Skeletal muscle cell (primary cell): ENCODE measurements at places on chromosomes 12 and 14.

GRCh38 chr14:58535044-58535443, 102.7 kb upstream of the DACT1 start:
- no peak for DNase-seq

DNA sequence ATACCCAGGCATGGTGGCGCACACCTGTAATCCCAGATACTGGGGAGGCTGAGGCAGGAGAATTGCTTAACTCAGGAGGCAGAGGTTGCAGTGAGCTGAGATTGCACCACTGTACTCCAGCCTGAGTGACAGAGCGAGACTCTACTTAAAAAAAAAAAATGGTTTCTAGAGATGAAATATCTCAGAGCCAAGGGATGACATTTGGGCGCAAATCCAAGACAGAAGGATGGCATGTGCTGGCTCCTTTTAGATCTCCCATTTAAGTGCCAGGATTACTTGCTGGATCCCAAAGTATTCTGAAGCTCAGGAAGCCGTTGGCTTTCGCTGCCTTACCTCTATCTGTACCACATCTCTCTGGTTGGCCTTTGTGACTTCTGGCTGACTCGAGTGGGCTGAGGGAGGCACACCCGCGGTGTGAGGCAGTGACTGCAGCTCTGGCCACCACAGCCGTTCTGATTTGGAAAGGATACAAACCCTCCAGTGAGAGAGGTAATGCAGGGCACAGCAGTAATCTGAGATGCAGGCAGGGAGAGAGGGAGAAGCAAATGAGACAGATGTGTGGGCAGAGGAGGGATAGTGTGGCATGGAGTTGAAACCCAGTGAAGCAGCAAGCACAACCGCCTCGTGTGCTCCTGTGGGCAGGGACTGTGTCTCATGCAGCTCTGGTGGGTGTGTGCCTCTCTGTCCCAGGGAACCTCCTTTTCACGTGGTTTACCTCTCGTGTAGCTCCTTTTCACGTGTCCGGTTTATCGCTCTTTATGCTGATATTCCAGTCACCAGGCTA, 4.9 kb downstream of the B4GALNT3 start:
- no peak for DNase-seq

DNA sequence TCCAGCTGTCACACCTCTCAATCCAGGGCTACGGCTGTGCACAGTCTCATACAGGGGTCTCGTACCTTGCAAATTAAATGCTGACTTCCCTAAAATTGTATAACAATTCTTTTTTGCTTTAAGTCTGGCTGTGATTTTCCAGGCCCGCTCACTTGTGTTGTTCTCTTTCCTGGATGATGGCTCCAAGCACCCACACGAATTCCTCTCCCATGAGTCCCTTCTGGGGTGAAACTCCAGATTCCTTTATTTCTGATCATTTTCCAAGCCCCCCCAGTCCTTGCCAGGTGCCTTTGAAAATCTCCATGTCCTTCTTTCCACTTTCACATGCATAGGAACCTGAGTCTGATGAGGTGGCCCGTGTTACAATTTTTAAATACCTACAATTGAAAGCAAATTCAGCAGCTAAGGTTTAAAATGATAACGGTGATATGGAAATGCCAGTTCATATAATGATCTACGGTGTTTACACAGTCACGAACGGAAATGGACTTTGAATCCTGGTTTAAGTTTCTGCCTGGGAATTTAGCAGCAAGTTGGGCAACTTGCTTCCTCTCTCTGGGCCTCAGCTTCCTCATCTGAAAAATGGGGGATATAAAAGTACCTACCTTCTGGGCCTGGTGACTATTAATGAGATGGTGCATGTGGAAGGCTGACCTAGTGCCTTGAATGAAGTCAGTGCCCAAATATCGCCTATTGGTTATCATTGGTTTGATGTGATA, 85.5 kb downstream of the STAB2 start:
- DNase-seq, result no peak

DNA sequence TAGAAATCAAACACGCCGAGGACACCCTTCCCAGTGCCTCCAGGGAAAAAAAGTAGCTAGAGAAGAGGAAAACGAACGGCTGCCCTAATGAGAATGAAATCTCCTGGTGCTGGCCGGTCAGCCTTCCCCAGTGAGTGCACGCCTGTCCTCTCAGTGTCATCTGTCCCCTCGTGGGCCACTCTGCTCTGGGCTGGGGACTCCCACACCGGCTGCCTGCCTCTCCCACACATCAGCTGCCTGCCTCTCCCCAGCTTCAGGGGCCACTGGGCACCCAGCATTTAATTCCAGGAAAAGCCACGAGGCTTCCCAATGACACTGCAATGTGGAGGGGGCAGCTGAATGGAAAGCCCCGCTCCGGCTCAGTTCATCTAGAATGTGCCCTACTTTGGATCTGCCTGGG, 59.0 kb downstream of the CCDC85C start:
- DNase-seq, result no peak

DNA sequence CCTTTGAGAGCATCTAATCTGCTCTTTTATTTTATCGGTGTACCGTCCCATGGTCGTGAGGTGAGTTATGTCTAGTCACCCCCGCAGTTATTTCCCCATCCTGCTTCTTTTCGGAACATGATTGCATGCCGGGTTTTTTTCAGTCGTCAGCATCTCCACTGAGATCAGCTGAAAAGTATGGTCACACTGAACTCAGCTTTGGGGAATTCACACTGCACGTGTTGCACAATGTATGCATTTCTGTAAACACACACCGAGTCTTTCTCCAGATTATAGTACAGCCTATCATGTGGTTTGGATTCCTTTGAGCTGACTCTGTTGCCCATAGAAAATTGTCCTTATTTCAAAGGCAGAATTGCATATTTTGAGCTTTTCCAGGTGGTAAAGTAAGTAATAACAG, 24.6 kb downstream of the PLXNC1 start:
- DNase-seq, result peak; percentile 98

DNA sequence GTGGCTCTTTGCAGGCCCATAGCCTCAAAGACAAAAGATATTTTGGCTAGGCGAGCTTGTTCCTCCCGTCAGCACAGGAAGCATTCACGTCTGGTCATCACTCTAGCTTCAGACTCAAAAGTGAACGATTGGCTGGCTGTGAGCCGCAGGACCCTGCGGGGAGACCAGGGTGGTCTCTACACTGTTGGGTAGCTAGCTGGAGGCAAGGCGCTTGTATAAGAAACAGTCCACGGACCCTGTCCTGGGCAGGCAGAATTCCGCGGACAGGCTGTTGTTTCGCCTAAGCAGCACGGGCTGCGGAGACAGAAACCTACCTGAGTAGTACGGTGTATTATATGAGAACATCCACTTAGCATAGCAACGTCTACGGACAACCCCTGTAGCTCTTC, 29.6 kb downstream of the WBP11 start:
- DNase-seq, result no peak

DNA sequence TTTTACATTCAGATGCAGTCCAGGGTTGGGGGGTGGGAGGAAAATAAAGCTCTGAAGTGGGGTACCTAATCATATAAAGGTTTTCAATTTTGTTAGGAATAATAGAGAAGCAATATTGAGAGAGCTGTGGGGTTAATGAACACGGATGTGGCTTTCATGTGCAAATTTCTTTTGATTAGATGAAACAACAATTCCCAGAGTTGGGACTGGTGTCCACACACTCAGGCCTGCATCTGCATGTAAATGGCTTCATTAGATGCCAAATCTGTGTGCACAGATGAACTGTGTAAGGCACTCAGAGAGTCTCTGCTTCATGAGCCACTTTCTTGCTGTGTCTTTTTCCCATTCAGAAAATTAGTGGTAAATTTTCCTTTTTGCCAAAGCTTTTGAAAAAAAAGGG, 377.1 kb upstream of the NOVA1 start:
- no peak for DNase-seq

- no peak for DNase-seq
These were observed 47.5 kb downstream of the BEGAIN start for GRCh38 chr14:100539766-100540140.

GRCh38 chr14:82398256-82398655, 864.6 kb upstream of the SEL1L start:
- no peak for DNase-seq

DNA sequence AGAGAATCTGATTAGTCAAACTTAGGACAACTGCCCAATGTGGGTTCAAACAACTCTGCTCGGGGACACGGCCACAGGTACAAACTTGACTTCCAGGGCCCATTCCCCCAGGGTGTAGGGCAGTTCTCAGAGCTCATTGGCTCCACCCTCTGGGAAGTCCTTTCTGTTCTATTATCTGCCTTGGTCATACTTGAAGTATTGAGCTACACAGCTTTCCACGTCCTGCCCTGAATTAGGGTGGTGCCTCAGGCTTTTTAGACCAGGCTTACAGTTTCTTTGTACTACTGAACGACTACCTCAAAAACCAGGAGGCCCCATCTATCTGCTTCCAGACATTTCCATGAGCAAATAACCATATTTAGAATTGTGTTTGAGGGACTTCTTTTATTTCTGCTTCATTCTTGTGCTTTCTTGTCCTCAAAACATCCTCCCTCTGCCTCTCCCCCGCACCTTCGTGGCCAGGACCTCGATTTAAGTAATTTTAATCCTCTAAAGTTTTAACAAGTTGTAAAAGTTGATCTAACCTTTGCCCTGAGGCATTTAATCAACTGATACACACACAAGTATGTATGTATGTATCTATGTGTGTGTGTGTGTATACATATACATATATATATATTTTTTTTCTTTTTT, 281.7 kb upstream of the AMIGO2 start:
- no peak for DNase-seq

GRCh38 chr14:92340071-92340470, 17.1 kb downstream of the SLC24A4 start:
- DNase-seq, result no peak

DNA sequence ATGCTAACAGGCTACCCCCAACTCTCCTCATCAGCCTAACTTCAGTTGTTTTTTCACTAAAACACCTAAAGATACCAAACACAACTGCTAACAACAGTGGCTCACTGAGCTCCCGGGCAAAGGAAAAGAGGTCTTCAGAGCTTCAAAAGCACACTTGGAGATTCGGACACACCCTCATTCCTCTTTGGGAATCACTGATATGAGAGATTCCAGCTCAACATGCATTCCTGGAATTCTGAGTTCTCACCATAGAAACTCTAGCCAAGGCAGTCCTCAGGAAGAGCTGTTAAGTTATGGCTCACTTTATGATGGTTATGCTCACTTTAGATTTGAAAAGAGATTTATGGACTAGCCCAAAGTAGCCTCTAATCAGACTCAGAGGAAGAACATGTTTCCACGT, 40.1 kb downstream of the STXBP6 start:
- DNase-seq, result no peak

GRCh38 chr14:85123755-85124154, 406.2 kb upstream of the FLRT2 start:
- DNase-seq, result no peak

GRCh38 chr12:67447180-67447579, 178.0 kb downstream of the CAND1 start:
- DNase-seq, result no peak

DNA sequence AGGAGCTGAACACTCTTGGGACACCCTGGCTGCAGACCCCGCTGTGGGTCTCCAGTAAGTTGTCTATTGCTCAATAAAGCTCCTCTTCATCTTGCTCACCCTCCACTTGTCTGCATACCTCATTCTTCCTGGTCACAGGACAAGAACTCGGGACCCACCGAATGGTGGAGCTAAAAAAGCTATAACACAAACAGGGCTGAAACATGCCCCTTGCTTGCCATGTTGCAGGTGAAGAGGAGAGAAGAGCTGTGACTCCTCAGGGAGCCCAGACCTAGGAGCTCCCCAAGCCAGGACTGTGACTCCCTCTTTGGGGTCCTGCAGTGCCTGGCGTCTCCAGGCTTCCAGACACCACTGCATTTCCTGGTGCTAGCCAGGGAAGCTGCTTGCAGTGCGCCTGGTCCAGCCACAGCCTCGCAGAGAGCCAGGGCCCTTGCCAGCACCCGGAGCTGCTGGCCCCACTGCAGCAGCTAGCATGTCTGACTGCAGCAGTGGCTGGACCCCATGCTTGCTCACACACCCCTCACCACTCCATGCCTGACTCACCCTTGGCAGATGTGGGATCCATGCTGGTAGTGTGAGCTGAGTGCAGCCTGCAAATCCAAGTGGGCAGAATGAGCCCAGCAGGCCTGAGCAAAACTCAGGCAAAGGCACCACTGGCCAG, 37.1 kb upstream of the OR5AU1 start:
- DNase-seq, result peak; percentile 9

DNA sequence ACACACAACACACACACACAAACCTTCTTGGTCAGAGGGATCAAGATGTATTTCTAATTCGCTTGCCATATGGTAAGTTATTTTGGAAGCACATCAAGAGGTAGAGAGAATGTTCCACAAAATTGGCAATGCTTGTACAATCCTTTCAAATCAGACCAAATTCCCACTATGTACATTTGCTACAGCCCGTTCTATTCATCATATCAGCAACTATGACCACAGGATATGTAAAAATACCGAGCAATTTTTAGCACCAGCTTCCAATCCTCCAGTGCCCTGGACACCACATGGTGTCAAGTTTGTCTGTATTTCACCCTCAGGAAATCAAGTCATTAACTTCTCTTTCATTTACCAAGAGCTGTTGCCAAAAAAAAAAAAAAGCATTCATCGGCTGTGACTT, 21.2 kb downstream of the TBX5 start:
- peak; percentile 38 for DNase-seq

DNA sequence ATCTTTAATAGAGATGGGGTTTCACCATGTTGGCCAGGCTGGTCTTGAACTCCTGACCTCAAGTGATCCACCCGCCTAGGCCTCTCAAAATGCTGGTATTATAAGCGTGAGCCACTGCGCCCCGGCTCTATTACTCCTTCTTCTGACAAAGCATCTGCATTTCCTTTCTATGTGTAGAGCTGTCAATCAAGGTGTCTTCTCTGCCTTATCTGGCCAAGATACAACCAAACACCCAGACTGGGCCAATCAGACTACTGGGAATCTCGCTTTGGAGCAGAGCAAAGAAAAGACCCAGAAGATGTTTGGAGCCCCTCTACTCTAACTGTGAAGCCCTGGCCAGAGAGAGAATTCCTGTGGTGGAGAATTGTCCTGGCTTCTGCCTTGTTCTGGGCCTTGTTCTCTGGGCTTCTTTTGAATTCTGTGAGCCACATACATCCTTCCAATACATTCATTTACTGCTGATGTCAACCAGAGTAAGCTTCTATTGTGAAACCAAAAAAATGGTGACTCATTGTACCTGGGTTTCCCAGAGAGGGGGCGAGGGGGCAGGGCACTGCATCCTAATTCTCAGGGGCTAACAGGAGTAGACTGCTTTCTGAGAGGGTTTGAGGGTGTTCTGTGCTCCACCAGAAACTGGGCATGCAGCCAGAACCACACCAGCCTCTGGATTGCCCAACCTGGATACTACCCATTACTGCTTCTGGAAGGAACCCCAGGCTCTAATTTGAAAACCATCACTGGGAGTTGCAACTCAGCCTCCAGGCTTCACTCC, 18.8 kb upstream of the FLVCR2 start:
- DNase-seq, result peak; percentile 94

GRCh38 chr14:32818581-32818980, 120.1 kb upstream of the NPAS3 start:
- DNase-seq, result no peak

- no peak for DNase-seq
These were observed 27.2 kb upstream of the PNMA1 start for GRCh38 chr14:73741386-73741875.
